Tibial nerve (tissue), 4 donors: ENCODE measurements at places on chromosomes 12 and 14. TPM values are rescaled to one million over a fixed set of nuclear protein-coding genes. Genes with fewer than 3 reads are reported as not detected.

- no peak overlapping the region for H3K4me3 ChIP-seq
- no peak overlapping the region for H3K27ac ChIP-seq
- no peaks in the 10 kb centered on the region for H3K27me3 ChIP-seq
- no peak for DNase-seq
- no peaks in the 10 kb centered on the region for H3K36me3 ChIP-seq
- H3K4me1 ChIP-seq: peaks cover 8% of the 10 kb centered on the region
Observed at GRCh38 chr12:94269316-94269999, 121.1 kb downstream of the PLXNC1 start.

- H3K27me3 ChIP-seq: no peaks in the 10 kb centered on the region
- H3K27ac ChIP-seq: no peak overlapping the region
- peaks cover 12% of the 10 kb centered on the region for H3K4me1 ChIP-seq
- no peak overlapping the region for H3K4me3 ChIP-seq
- no peaks in the 10 kb centered on the region for H3K36me3 ChIP-seq
- DNase-seq: no peak
Observed at GRCh38 chr12:52350786-52351185, 16.5 kb downstream of the KRT85 start.

GRCh38 chr12:82415402-82415801 lies 57.1 kb downstream of the METTL25 start:
- DNase-seq: no peak
- no peaks in the 10 kb centered on the region for H3K36me3 ChIP-seq
- no peak overlapping the region for H3K4me3 ChIP-seq

GRCh38 chr14:59240356-59240755 lies 51.9 kb downstream of the DAAM1 start:
- DNase-seq: no peak
- H3K4me3 ChIP-seq: no peak overlapping the region
- H3K36me3 ChIP-seq: no peaks in the 10 kb centered on the region
- H3K4me1 ChIP-seq: no peaks in the 10 kb centered on the region
- no peaks in the 10 kb centered on the region for H3K27me3 ChIP-seq
- H3K27ac ChIP-seq: no peak overlapping the region

- DNase-seq: no peak
- H3K4me1 ChIP-seq: no peaks in the 10 kb centered on the region
- H3K36me3 ChIP-seq: no peaks in the 10 kb centered on the region
- no peaks in the 10 kb centered on the region for H3K27me3 ChIP-seq
- H3K4me3 ChIP-seq: no peak overlapping the region
Observed at GRCh38 chr14:21768116-21768874, 94.7 kb upstream of the OR4E1 start.

GRCh38 chr12:104764225-104765091 lies 193.6 kb downstream of the SLC41A2 start:
- no peak overlapping the region for H3K27ac ChIP-seq
- no peak overlapping the region for H3K4me3 ChIP-seq
- no peak for DNase-seq
- no peaks in the 10 kb centered on the region for H3K27me3 ChIP-seq
- no peaks in the 10 kb centered on the region for H3K4me1 ChIP-seq
- no peaks in the 10 kb centered on the region for H3K36me3 ChIP-seq

Gene CFAP73
- total RNA-seq: not detected

DNA sequence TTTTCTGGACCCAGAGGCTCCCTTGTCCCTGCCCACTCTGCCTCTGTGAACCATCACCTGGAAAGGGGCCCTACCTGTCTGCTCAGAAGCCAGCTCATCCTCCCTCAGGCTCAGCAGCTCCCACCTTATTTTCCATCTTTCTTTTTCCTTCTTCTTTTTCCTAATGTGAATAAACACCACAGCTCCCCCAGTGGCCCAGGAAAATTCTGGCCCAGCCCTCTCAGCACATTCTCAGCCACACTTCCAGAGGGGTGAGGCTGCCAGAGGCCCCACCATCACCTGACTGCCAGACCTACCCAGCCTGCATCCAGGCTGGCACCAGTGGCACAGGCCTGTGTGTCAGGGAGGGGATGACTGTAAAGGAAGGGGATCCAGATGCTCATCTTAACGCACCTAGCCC lies 23.0 kb downstream of the ZFHX2 start:
- H3K4me1 ChIP-seq: peaks cover 11% of the 10 kb centered on the region
- no peak for DNase-seq
- no peaks in the 10 kb centered on the region for H3K27me3 ChIP-seq
- peak overlapping the region; percentile 15 for H3K27ac ChIP-seq
- no peaks in the 10 kb centered on the region for H3K36me3 ChIP-seq
- no peak overlapping the region for H3K4me3 ChIP-seq

Gene GALNT9
- not detected for total RNA-seq

GRCh38 chr14:96461950-96462798 lies 40.0 kb upstream of the PAPOLA start:
- H3K27me3 ChIP-seq: no peaks in the 10 kb centered on the region
- H3K4me3 ChIP-seq: no peak overlapping the region
- no peaks in the 10 kb centered on the region for H3K4me1 ChIP-seq
- no peak overlapping the region for H3K27ac ChIP-seq
- no peak for DNase-seq

Gene KCNH3
- total RNA-seq: not detected

Gene TPH2
- not detected for total RNA-seq

Gene CMKLR1
- 23.2 TPM for total RNA-seq

DNA sequence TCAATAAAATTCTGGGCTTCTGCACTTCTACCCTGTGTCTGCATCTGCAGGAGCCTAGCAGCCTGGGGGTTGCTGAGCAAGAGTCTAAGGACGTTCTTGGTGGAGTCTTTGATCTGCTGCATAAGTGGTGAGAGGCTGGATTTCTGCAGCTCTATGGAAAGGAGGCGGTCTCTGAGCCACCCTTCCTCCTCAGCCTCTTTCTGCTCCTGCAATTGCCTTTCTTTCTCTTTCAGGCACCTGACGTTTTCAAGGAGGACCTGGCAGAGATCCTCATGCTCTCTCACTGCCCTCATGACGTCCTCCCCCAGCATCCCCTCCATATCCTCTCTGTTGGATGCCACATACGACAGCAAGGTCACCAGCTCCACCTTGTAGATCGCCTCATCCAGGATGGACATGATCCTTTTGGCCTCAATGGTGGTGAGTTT lies 13.6 kb upstream of the TPCN1 start:
- no peak overlapping the region for H3K4me3 ChIP-seq
- no peaks in the 10 kb centered on the region for H3K27me3 ChIP-seq
- H3K4me1 ChIP-seq: peaks cover 18% of the 10 kb centered on the region
- no peak overlapping the region for H3K27ac ChIP-seq
- H3K36me3 ChIP-seq: no peaks in the 10 kb centered on the region

Gene HSPA2
- total RNA-seq: 95.9 TPM

DNA sequence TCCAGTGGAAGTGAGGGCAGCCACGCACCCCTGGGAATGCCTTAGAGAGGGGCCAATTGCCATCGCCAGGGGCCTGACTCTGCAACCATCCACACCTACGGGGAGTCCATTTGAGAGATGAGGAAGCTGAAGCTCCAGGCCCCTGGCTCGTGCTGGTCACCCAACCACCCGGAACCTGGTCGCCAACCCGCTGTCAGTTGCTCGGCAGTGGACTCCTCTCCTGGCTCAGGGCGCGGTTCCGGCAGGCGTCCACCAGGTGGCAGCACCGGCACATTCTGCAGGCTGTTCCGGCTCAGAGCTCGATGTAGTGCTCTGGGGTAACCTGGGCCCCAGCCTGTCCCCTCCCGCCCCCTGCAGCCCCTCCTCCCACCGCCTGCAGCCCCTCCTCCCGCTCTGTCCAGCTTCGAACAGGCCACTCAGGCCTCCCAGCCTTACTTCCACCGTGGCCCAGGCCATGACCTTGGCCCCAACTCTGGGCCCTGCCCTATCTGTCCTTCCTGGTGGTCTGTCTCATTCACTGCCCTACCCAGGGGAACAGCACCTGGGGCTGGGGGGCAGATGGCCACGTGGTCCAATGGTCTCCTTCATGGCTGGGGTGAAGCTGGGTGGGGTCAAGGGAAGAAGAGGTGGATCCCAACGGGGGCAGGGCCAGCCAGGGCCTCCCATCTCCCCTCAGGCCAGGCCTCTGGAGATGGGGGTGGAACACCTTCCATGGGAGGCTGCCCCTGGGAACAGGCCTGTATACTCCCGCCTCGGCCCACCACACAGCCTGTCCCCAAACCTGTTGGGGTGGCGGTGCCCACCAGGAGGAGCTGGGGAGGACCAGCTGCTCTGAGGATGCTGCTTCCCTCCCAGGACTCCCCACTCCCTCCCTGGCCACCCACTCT lies 15.7 kb downstream of the SIVA1 start:
- H3K36me3 ChIP-seq: no peaks in the 10 kb centered on the region
- peak overlapping the region; percentile 37 for H3K27ac ChIP-seq
- H3K27me3 ChIP-seq: no peaks in the 10 kb centered on the region
- H3K4me1 ChIP-seq: peaks cover 4% of the 10 kb centered on the region

Gene CISTR
- not detected for total RNA-seq

DNA sequence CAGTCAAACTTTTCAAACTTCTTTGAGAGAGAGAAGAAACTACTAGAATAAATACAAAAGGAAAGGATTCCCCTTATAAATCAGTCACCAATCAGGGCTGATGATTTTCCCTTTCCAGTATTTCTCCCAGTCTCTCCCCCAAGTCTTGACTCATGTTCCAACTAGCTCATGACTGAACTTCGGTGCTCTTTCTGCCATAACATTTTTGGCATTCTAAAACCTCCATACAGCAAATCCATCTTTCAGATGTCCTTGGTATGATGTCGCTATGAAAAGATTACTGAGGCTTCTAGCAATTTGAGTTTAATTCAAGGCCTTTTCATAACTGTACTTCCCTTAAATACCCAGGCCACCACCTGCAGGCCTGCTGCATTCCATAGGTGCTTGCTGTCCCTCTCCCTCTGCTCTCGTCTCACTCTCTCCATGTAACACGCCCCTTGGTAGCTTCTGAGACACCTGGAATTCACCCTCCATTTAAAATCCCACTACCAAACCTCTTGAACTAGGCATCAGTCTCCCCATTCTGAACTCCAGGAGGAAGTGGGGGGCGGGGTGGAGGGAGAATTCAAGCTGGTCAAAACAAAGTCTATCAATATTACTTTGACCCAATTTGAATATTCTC lies 2.4 kb downstream of the PRKD1 start:
- H3K27ac ChIP-seq: no peak overlapping the region
- H3K4me1 ChIP-seq: no peaks in the 10 kb centered on the region
- no peak for DNase-seq
- H3K27me3 ChIP-seq: no peaks in the 10 kb centered on the region
- no peak overlapping the region for H3K4me3 ChIP-seq

- H3K27ac ChIP-seq: no peak overlapping the region
- H3K4me3 ChIP-seq: no peak overlapping the region
- DNase-seq: no peak
- no peaks in the 10 kb centered on the region for H3K4me1 ChIP-seq
- H3K36me3 ChIP-seq: peaks cover 49% of the 10 kb centered on the region
- no peaks in the 10 kb centered on the region for H3K27me3 ChIP-seq
Observed at GRCh38 chr12:92879698-92880322, 49.3 kb downstream of the EEA1 start.

Gene GUCY2C
- not detected for total RNA-seq

Gene PAPLN
- 314 TPM for total RNA-seq

Gene IRAK3
- total RNA-seq: 35.8 TPM

GRCh38 chr12:42893803-42894202 lies 304.3 kb upstream of the PRICKLE1 start:
- no peaks in the 10 kb centered on the region for H3K27me3 ChIP-seq
- no peaks in the 10 kb centered on the region for H3K36me3 ChIP-seq
- no peak for DNase-seq
- no peak overlapping the region for H3K27ac ChIP-seq
- no peaks in the 10 kb centered on the region for H3K4me1 ChIP-seq

GRCh38 chr12:128852885-128853599 lies at the start of gene GLT1D1:
GLT1D1 (plus strand) TSS chr12:128853478; CDS start chr12:128853582, 104 bp downstream.
- H3K36me3 ChIP-seq: no peaks in the 10 kb centered on the region
- no peaks in the 10 kb centered on the region for H3K4me1 ChIP-seq
- H3K27me3 ChIP-seq: no peaks in the 10 kb centered on the region
- H3K27ac ChIP-seq: no peak within 1 kb of the TSS
- no peak within 1 kb of the TSS for H3K4me3 ChIP-seq
- DNase-seq: no peak

GRCh38 chr14:72333357-72333756 lies 401.1 kb downstream of the RGS6 start:
- no peaks in the 10 kb centered on the region for H3K36me3 ChIP-seq
- H3K4me1 ChIP-seq: no peaks in the 10 kb centered on the region
- DNase-seq: no peak
- H3K27ac ChIP-seq: no peak overlapping the region

Gene OVCH1
- not detected for total RNA-seq

DNA sequence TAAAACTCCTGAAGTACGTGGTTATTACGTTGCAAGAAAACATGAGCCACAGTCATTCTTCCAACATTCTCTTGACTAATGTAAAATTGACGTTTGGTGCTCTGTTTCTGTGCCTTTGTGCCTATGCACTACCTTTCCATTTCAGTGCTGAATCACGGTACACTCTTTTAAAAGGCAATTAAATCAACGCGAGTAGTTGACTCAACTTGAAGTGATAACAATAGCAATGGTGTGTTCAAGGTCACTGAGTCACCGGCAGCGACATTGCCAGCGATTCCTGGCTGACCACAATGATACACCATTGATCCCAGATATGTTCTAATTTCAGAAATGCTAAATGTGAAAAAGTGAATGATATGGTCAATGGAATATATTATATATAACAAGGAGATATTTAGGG lies 17.8 kb downstream of the AK7 start:
- no peak overlapping the region for H3K27ac ChIP-seq
- no peaks in the 10 kb centered on the region for H3K36me3 ChIP-seq
- H3K4me3 ChIP-seq: no peak overlapping the region
- H3K4me1 ChIP-seq: no peaks in the 10 kb centered on the region

DNA sequence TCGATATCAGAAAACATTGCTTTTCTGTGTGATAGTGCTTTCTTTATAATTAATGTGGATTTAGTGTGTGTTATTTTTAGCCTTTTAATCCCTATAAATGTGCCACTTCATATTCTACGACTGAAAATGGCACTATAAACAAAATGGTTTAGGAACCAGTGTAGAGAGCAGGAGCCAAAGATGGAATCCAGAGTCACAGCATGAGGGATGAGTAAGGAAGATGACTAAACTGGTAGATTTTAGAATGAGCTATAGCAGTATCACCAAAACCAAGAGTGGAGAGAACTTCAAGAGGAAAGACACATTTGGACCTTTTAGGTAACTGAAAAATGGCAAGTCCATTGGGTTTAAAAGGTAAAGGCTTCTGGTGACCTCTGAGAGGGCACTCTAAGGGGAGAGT lies 887.2 kb downstream of the NRXN3 start:
- no peaks in the 10 kb centered on the region for H3K36me3 ChIP-seq
- H3K4me3 ChIP-seq: no peak overlapping the region

- peaks cover 12% of the 10 kb centered on the region for H3K4me1 ChIP-seq
- H3K4me3 ChIP-seq: no peak overlapping the region
- H3K27ac ChIP-seq: no peak overlapping the region
- DNase-seq: no peak
Observed at GRCh38 chr14:37062191-37062803, 110.1 kb downstream of the SLC25A21 start.

DNA sequence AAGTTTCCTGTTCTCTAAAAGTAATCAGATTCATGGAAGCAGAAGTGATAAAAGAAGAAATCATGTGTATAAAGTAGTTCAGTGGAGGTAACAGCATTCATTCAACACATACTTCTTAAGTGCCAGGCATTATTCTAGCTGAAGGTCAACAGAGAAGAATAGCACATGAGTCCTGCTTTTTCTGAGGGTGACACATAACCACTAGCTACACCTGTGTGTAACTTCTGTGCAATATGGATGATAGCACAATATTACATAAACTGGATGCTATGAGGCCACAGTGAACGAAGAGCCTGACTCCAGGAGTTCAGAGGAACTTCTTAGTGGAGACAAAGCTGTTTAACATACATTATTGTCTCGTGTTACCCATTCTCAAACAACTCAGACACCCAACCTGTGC lies 114.3 kb upstream of the PCED1B start:
- H3K4me3 ChIP-seq: no peak overlapping the region
- no peaks in the 10 kb centered on the region for H3K27me3 ChIP-seq
- no peak overlapping the region for H3K27ac ChIP-seq
- H3K36me3 ChIP-seq: no peaks in the 10 kb centered on the region

- no peaks in the 10 kb centered on the region for H3K36me3 ChIP-seq
- peaks cover 21% of the 10 kb centered on the region for H3K27me3 ChIP-seq
- DNase-seq: no peak
Observed at GRCh38 chr12:52611080-52611468, 7.3 kb downstream of the KRT73 start.
